ENCODE measurements at places on chromosomes 3 and 15.

GRCh38 chr3:161401389-161401788 is 30.1 kb upstream of the SPTSSB start:
- DNase-seq: no peak

- no peak for DNase-seq
Observed at GRCh38 chr3:16338999-16339398, 74.0 kb downstream of the OXNAD1 start.

DNA sequence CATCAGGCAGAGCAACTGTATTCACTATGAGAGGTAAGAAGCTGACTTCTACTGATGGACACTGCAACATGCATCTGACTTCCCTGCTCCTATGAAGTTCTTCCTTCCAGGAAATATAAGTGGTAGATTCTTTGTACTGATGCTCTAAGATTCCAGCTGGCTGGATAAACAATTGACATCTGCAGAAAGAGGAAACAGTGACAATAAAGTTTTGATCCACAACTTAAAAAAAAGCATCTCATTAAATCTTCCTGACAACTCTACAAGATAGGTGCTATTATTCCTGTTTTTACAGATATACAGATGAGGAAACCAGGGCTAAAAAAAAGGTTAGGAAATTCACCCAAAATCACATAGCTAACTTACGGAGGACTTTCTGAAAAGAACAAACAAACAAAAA is 142.8 kb downstream of the VPS13C start:
- DNase-seq: no peak

- DNase-seq: no peak
Observed at GRCh38 chr3:53773611-53774368, 72.4 kb downstream of the CHDH start.

DNA sequence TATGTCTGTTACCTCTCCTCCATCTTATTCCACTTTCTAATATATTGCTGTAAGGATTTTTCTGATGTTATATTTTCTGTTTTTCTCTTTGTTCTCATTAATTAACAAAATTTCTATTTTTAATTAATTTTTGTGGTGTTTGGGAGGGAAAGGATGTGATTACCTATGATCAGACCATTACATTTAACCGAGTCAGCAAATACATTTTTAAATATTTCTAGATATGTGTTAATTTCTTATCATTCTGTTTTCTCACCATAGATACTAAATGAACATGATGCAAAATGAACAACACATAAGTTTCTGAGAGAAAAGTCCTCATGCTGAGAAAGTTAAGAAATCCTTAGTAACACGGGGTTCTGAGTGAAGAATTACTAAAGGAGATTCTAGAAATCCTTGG is 80.6 kb upstream of the P2RY1 start:
- DNase-seq: no peak

GRCh38 chr3:42852441-42852840 is 23.2 kb downstream of the CYP8B1 start:
- no peak for DNase-seq

DNA sequence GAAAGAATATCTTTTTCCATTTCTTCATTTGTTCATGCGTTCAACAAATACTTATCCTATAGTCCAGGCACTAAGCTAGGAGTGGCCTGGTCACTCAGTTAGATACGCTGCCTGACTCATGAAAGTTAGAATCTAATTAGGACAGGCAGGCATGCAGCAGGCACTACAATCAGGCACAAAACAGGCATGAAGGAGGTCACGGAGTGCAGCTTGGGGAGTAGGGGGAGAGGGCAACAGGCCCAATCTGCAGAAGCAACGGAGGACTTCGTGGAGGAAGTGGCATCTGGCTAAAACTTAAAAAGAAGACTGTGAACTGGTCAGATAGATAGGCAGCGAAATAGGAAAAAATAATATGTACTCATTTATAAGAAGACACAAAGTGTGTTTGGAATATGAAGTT is 420.9 kb downstream of the MAGI1 start:
- no peak for DNase-seq

GRCh38 chr15:61835029-61835428 is 225.2 kb downstream of the VPS13C start:
- DNase-seq: no peak

GRCh38 chr3:182940266-182940808 is 40.0 kb downstream of the DCUN1D1 start:
- DNase-seq: no peak

DNA sequence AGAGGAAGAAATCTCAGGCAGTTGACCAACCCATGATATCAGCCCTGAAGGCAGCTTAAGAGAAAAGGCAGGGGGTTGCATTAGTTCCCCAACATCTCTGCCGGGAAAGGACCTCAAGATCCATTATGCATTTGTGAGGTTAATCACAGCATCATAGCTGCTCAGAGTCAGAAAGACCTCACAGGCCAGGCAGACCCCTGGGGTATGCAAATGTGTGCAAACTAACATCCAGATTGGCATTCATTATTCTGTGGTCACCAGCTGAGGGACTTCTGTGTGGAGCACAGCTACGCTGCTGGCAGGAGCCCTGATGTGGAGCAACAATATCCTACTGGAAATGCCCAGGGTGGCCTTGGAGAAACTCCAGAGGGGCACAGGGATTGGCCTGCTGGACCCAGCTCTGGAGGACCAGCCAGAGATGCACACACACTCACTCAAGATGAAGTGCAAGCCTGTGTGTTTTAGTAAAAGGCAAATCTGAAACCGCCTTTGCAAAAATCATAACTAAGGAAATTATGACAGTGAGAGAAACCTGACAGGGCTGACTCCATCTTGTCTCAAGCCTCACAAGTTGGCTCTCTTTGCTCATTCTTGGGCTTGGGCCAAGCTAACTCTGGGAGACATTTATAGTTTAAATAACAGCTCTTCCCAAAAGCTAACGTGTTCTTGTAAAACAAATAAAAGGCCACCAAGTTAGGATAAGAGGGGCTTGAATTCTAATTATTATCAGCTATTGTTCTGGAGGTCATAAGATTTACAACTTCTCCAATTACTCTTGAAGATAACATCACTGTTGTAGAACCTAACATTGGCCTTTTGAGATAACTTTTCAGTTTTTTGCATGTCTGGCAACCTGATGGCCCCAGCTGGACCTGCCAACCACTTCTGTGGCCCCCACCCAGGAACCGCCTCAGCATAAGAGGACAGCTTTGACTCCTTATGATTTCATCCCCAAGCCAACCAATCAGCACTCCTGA is 257.1 kb downstream of the UACA start:
- no peak for DNase-seq

DNA sequence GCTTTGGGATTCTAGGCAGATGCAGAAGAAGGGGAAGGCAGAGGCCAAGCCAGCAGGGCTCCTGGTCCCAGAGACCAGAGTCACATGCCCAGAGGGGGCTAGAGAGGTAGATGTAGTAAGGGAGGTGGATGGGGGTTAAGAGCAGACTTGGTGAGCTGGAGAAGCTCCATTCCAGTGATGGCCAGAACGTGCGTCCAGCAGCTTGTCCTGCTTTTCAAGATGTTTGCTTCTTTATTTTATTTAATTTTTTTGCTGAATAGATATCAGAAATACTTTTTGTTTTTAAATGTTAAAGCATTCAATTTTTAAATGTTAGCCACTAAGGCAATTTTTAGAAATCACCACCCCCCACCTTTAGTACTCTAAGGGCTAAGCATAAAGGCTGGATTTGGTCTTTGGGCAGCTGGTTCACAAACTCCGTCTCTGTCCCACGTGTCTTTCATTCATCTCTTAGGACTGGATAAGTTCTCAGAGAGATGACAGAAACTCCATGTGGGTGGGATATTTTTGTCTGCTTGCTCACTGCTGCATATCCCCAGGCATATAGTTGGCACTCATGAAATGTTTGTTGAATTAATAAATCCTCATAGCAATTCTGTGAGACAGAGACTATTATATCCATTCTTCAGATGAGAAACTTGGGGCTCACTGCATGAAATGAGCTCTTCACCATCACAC is 6.7 kb downstream of the COLQ start:
- no peak for DNase-seq

- DNase-seq: no peak
Observed at GRCh38 chr15:49115062-49115461, 40.3 kb downstream of the COPS2 start.

GRCh38 chr3:123751433-123751832 is 132.7 kb downstream of the MYLK start:
- DNase-seq: no peak

DNA sequence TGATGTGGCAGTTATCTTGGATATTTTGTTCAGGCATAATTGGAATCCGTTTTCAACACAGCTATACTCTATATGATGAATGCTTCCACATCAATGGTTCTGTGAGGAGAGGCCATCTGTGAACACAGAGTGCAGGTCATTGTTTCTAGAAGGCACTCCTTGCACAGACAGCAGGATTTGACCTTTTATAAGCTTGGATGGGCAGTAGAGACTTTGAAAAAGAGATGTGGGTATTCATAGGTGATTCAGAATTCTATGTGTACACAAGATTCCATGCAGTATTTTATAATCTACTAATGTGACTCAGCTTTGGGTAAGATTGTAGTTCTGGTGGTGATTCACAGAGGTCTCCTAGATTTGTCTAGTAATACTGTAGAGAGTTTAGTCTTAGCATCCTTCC is 12.5 kb downstream of the ARPP21 start:
- DNase-seq: no peak

GRCh38 chr3:60839246-60839645 is 412.0 kb downstream of the FHIT start:
- no peak for DNase-seq

GRCh38 chr15:92197746-92198145 is 195.9 kb upstream of the ST8SIA2 start:
- no peak for DNase-seq

- no peak for DNase-seq
Observed at GRCh38 chr3:148367756-148368155, 329.9 kb upstream of the AGTR1 start.

- DNase-seq: no peak
Observed at GRCh38 chr15:39587731-39588530, 7.1 kb downstream of the THBS1 start.

DNA sequence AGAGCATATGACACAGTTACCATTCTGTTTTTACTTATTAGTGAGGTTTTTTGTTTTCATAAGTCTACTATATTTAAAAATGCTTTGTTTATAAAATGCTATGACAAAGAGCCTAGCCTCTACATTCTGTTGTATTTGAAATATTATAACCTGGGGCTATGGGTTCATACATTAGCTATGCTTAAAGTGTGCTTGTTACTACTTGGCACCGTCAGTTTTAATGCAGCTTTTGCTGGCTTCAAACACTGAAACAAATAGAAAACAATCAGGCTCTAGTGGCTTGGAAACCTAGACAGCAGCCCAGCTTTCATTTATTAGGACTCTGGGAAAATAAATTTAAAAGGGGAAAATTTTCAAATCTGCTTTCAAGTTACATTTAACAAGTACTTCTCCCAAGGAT is 635.9 kb downstream of the CADM2 start:
- no peak for DNase-seq

DNA sequence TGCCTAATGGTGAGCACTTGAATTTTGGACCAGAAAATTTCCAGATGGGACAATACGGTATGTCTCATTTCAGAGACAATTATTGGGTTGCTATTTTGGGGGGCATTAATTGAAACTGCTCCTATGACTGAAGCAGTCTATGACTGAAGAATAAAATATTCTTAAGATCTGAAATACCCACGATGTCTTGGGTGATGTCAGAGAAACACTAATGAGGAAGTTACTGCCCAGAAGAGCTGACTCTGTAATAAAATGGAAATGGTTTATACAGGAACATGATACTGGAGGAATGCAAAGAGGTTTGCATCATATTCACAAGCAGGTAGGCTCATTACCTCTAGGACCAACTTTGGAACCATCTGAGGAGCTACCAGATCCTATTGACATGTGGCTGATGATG is 68.7 kb downstream of the IL12A start:
- DNase-seq: no peak

GRCh38 chr15:92625251-92625980 is 30.2 kb downstream of the FAM174B start:
- DNase-seq: no peak

DNA sequence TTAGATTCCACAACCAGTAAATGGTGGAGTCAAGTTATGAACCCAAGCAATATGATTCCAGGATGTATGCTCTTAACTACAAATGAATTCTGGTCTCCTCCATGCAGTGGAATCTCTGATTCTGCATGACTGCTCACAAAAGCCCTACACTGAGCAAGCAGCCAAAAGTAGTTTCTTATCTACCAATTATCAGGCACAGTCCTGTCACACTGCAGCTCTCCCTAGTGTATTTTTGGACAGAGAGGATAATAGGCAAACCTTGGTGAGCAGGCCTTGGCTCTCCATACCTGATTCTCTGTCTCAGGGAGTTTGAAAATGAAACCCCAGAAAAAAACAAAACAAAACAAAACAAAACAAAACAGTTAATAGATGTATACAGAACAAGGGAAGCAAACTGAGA is 3.5 kb upstream of the SSR3 start:
- DNase-seq: no peak

GRCh38 chr3:30302027-30302426 is 304.4 kb upstream of the TGFBR2 start:
- DNase-seq: no peak

GRCh38 chr3:17945018-17945798 is 202.8 kb upstream of the TBC1D5 start:
- no peak for DNase-seq

GRCh38 chr3:65833761-65834505 is 204.8 kb downstream of the MAGI1 start:
- DNase-seq: no peak

- DNase-seq: no peak
Observed at GRCh38 chr3:126859415-126860246, 123.3 kb upstream of the PLXNA1 start.

DNA sequence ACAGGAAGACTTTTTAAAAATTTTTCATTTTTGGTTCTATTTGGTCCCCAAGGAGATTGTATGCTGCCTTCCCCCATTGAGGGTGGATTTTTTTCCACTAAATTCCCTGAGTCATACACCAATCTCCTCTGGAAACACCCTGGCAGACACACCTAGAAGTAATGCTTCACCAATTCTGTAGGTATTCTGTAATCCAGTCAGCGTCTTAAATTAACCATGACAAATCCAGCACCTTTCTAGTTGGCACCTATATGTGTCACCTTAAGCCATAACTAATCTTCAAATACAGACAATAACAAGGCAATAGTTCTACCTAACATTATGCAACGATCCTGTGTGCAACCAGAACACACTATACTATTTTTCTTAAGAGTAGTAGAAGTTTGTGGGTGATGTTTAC is 459.1 kb upstream of the NDN start:
- no peak for DNase-seq

DNA sequence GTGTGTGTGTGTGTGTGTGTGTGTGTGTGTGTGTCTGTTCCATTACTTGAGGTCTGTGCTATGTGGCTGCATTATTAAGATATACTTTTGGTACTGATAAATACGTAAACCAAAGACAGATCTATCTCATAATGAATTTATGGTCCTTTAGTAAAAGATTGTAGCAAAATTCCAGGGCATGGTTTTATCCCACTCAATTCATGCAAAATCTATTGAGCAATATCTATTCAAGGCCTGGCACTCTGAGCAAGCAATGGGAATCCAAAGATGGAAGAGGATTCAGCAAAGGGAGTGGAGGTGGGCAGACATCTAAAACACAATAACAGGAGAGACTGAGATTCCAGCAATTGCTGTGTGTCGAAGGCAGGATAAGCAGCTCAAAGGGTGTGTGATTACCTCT is 86.8 kb downstream of the RFTN1 start:
- no peak for DNase-seq
